ENCODE measurements at places on chromosomes 12 and 14.

- DNase-seq: no peak
Measured at GRCh38 chr12:92879698-92880322, 49.3 kb downstream of the EEA1 start.

GRCh38 chr12:118763234-118763633 lies 218.1 kb upstream of the SRRM4 start:
- DNase-seq: no peak

- DNase-seq: no peak
Measured at GRCh38 chr14:104933746-104934733, 9.4 kb downstream of the PLD4 start.

DNA sequence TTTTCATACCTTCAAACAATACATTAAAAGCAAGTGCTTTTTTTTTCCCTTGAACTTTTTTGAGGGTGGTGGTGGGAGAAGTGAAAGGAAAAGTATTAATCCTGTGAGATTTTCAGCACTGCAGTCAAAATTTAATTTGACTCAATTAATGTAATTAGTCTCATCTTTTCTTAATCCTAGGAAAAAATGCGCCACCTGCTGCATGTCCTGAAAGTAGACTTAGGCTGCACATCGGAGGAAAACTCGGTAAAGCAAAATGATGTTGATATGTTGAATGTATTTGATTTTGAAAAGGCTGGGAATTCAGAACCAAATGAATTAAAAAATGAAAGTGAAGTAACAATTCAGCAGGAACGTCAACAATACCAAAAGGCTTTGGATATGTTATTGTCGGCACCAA lies 52.2 kb downstream of the SPATA7 start:
- no peak for DNase-seq

- no peak for DNase-seq
Measured at GRCh38 chr12:87870061-87870460, 159.1 kb downstream of the C12orf50 start.

- no peak for DNase-seq
Measured at GRCh38 chr14:76088771-76089571, 62.8 kb upstream of the GPATCH2L start.
